ENCODE measurements at places on chromosomes 6 and 20. TPM values are rescaled to one million over a fixed set of nuclear protein-coding genes. Genes with fewer than 3 reads are reported as not detected.

- no peaks in the 10 kb centered on the region for H3K36me3 ChIP-seq
- H3K4me3 ChIP-seq: no peak overlapping the region
- no peak overlapping the region for H3K27ac ChIP-seq
- DNase-seq: peak; percentile 27
- H3K4me1 ChIP-seq: no peaks in the 10 kb centered on the region
- H3K27me3 ChIP-seq: no peaks in the 10 kb centered on the region
These were observed 80.5 kb downstream of the PRSS35 start for GRCh38 chr6:83592770-83593394.

GRCh38 chr6:100160930-100161329 lies 166.9 kb upstream of the MCHR2 start:
- H3K27ac ChIP-seq: no peak overlapping the region
- no peak overlapping the region for H3K4me3 ChIP-seq
- H3K27me3 ChIP-seq: no peaks in the 10 kb centered on the region
- DNase-seq: no peak

- no peak for DNase-seq
- H3K4me1 ChIP-seq: no peaks in the 10 kb centered on the region
- no peaks in the 10 kb centered on the region for H3K36me3 ChIP-seq
- no peaks in the 10 kb centered on the region for H3K27me3 ChIP-seq
- H3K4me3 ChIP-seq: no peak within 1 kb of the TSS
These were observed at the start of gene GATA5 for GRCh38 chr20:62475772-62476055. TSS of gene GATA5 (minus strand) at chr20:62475995. CDS start at chr20:62475521, 474 bp downstream.

DNA sequence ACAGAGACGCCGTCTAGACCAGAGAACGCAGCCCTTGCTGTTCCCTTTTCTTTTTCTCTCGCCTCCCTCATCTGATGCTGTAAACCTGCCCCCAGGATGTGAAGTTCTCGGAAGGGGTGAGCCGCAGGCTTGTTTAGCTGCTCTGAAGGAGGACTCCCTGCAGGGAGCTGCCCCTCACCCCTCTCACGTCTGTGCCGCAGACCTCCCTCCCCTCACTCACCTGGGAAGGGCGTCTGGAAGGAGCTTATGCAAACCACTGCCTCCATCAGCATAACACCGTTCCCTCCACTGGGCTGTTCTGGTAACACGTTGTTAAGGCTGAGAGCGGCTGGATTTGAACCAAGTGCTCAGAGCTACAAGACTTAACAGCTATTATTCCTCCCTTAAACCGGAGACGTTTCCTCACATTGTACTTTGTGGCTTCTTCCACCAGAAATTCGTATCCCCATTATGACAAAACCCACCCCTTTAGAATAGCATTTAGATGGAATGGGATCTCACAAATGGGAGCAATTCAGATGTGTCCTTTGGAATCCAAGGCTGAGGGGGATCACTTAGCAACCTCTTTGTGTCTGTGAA lies 99.8 kb downstream of the SMOC2 start:
- H3K4me3 ChIP-seq: no peak overlapping the region
- no peaks in the 10 kb centered on the region for H3K27me3 ChIP-seq
- no peaks in the 10 kb centered on the region for H3K36me3 ChIP-seq
- DNase-seq: no peak
- no peak overlapping the region for H3K27ac ChIP-seq

DNA sequence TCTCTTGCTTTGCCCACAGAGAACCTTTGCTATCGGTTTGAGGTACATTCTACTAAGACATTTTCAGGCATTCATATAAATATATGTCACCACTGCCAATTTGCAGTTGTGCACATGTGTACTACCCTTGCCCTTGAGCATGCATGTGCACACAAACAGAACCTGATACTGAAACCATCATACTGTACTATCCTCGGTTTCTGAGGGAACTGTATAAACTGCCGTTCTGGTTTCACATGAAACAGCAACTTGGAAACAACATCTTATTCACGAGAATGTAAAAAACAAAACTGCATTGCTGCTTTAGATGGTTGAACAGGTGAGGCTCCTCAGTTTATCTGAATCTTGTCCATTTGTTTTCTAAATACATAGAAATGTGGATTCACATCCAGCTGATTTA lies 151.2 kb upstream of the TMEM170B start:
- H3K27ac ChIP-seq: no peak overlapping the region
- H3K4me1 ChIP-seq: peaks cover 25% of the 10 kb centered on the region
- DNase-seq: no peak
- no peaks in the 10 kb centered on the region for H3K27me3 ChIP-seq

RNF5 gene
- 30.0 TPM for total RNA-seq

RAB23 gene
- 0.07 TPM for total RNA-seq

- H3K36me3 ChIP-seq: peaks cover 77% of the 10 kb centered on the region
- no peaks in the 10 kb centered on the region for H3K27me3 ChIP-seq
- no peak for DNase-seq
- no peak overlapping the region for H3K27ac ChIP-seq
- no peaks in the 10 kb centered on the region for H3K4me1 ChIP-seq
These were observed 40.7 kb upstream of the MROH8 start for GRCh38 chr20:37219751-37220668.

DNA sequence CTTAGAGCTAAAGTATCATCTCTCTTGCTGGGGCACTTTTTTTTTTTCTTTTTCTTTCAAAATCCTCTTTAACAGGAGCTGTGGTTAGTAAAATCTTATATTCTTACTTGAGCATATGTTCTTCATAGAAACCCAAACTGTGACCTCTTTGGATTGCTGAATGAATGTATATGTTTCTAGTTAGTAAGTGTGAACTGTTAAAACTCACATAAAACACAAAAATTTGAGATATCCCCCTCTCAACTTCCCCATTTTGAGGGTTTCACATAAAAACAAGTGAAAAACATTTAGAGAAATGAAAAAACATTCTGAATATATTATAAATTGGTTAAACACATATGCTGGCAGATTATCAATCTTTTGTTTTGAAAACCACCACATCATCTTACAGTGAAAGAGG lies 78.1 kb downstream of the INSM1 start:
- no peaks in the 10 kb centered on the region for H3K27me3 ChIP-seq
- no peak for DNase-seq
- no peak overlapping the region for H3K4me3 ChIP-seq
- H3K4me1 ChIP-seq: no peaks in the 10 kb centered on the region
- no peaks in the 10 kb centered on the region for H3K36me3 ChIP-seq

- H3K36me3 ChIP-seq: peaks cover 32% of the 10 kb centered on the region
- H3K4me3 ChIP-seq: no peak overlapping the region
- no peak overlapping the region for H3K27ac ChIP-seq
- H3K4me1 ChIP-seq: peaks cover 20% of the 10 kb centered on the region
These were observed 28.4 kb downstream of the VAPB start for GRCh38 chr20:58417438-58417837.

- H3K4me1 ChIP-seq: peaks cover 7% of the 10 kb centered on the region
- no peak overlapping the region for H3K27ac ChIP-seq
- no peak overlapping the region for H3K4me3 ChIP-seq
- H3K27me3 ChIP-seq: no peaks in the 10 kb centered on the region
- peaks cover 12% of the 10 kb centered on the region for H3K36me3 ChIP-seq
These were observed 9.0 kb downstream of the UQCC2 start for GRCh38 chr6:33702345-33702977.

ZSWIM3 gene
- total RNA-seq: 2.0 TPM

- no peak overlapping the region for H3K27ac ChIP-seq
- no peak for DNase-seq
- H3K27me3 ChIP-seq: no peaks in the 10 kb centered on the region
- no peaks in the 10 kb centered on the region for H3K4me1 ChIP-seq
- H3K36me3 ChIP-seq: no peaks in the 10 kb centered on the region
These were observed 721.1 kb downstream of the TENT5A start for GRCh38 chr6:81031416-81031815.

DNA sequence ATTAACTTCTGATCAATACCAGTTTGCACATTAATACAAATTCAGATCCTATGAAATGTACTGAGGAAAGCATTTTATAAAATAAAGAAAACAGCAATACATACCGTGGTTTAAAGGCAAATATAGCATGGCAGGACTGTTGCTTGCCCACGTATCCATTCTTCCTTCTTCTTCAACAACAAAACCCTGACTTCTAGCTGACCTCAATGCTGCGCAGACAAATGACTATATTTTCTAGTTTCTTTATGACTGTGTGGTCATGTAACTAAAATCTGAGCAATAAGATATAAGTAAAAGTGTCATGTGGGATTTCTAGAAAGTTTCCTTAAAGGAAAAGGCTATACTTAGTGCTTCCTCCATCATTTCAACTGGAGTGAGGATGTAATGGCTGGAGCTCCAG lies 85.0 kb downstream of the CDC40 start:
- H3K4me1 ChIP-seq: no peaks in the 10 kb centered on the region
- DNase-seq: no peak
- H3K4me3 ChIP-seq: no peak overlapping the region
- H3K27me3 ChIP-seq: peaks cover 3% of the 10 kb centered on the region

CDSN gene
- total RNA-seq: not detected

GRCh38 chr6:163718537-163718936 lies 304.0 kb downstream of the QKI start:
- no peaks in the 10 kb centered on the region for H3K27me3 ChIP-seq
- H3K27ac ChIP-seq: no peak overlapping the region
- DNase-seq: no peak
- no peaks in the 10 kb centered on the region for H3K4me1 ChIP-seq

- no peaks in the 10 kb centered on the region for H3K27me3 ChIP-seq
- peaks cover 47% of the 10 kb centered on the region for H3K4me1 ChIP-seq
- no peak overlapping the region for H3K4me3 ChIP-seq
- H3K36me3 ChIP-seq: no peaks in the 10 kb centered on the region
These were observed 161.6 kb upstream of the TNFAIP3 start for GRCh38 chr6:137705160-137706082.

- no peaks in the 10 kb centered on the region for H3K27me3 ChIP-seq
- H3K4me1 ChIP-seq: no peaks in the 10 kb centered on the region
- no peak for DNase-seq
These were observed 12.2 kb downstream of the GTPBP2 start for GRCh38 chr6:43616725-43617472.

- no peak for DNase-seq
- no peak overlapping the region for H3K4me3 ChIP-seq
These were observed 32.6 kb upstream of the APCDD1L start for GRCh38 chr20:58547623-58548475.

DNA sequence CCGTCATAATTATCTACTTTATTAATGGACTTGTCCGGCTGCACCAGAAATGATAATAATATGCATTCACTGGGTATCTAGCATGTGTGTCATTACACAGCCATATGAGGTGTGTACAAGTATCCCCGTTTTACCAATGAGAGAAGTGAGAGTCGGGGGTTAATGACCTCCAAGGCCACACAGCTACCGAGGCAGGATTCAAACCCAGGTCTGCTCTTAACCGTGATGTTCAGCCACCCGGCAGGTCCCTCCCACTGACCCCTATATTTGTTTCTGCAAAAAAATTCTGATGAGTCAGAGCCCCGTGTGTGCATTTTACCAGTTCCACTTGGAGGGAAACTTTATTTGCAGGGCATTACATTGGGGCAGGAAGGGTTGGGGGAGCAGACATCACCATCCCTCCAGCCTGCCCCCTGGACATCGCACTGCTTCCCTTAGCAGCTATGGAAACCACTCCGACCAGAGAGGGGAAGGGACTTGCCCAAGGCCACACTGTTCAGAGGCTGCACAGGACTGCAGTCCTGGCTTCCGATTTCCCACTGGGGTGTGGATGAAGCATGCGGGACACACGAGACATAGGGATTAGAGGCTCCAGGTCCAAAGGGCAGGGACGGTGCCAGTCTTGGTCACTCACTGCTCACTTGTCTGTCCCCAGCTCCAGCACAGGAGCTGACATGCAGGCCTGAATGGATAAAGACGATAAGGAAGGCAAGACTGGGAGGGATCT lies 10.1 kb upstream of the SRC start:
- H3K36me3 ChIP-seq: no peaks in the 10 kb centered on the region
- H3K4me1 ChIP-seq: no peaks in the 10 kb centered on the region
- H3K27ac ChIP-seq: no peak overlapping the region
- no peak for DNase-seq

DNA sequence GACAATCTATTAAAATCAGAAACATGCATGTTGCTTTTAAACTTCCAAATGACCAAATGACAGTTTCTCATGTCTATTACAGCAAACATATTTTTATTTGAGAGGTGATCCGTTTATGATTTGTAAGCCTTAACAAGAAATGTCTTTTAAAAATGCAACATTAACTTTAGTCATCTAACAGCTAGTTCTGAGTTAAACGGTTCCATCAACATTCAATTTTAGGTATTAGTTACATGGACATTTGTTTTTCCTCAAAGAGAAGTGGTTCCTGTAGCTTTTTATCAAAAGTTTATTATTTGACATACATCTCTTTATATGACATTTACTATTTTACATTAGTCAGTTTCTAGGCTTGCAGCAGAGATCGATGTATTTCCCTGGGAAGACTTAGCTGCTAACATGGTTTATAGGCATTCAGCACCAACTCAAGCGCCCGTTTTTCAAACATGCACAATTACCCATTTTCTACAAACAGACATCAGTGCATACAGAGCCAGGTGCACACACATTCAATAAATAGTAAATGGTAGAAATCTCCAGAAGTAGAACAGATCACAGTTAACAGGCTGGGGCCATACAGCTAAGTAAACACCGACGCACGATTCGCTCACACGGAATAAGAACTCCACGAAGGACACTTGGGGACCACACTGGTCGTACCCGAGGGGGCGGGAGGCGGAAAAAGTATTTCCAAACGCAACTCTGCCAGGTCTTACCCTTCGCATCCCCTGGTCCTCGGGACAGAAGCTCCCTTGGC lies 882 bp downstream of the CNR1 start:
- H3K4me1 ChIP-seq: peaks cover 10% of the 10 kb centered on the region
- no peaks in the 10 kb centered on the region for H3K36me3 ChIP-seq
- no peak overlapping the region for H3K4me3 ChIP-seq
- H3K27me3 ChIP-seq: peaks cover 54% of the 10 kb centered on the region
- no peak for DNase-seq

GRCh38 chr6:6656287-6656686 lies 67.8 kb downstream of the LY86 start:
- no peaks in the 10 kb centered on the region for H3K27me3 ChIP-seq
- H3K36me3 ChIP-seq: no peaks in the 10 kb centered on the region
- DNase-seq: peak; percentile 44
- H3K4me1 ChIP-seq: peaks cover 60% of the 10 kb centered on the region
- H3K27ac ChIP-seq: no peak overlapping the region

GRCh38 chr20:3405696-3406358 lies 1.6 kb downstream of the DNAAF9 start:
- H3K27ac ChIP-seq: peak overlapping the region; percentile 72
- DNase-seq: no peak
- H3K4me1 ChIP-seq: peaks cover 29% of the 10 kb centered on the region
- H3K27me3 ChIP-seq: no peaks in the 10 kb centered on the region

DEFB114 gene
- total RNA-seq: not detected

C6orf52 gene
- not detected for total RNA-seq
